ENCODE measurements at places on chromosomes 3 and 15.

GRCh38 chr3:128263118-128263517 is 109.8 kb downstream of the EEFSEC start:
- DNase-seq: no peak

GRCh38 chr15:64854041-64854440 is 12.3 kb downstream of the PLEKHO2 start:
- no peak for DNase-seq

GRCh38 chr3:181362378-181362777 is 349.3 kb upstream of the SOX2 start:
- no peak for DNase-seq

GRCh38 chr3:39593341-39593740 is 125.9 kb downstream of the MOBP start:
- no peak for DNase-seq

GRCh38 chr3:139671107-139671506 is 6.7 kb downstream of the NMNAT3 start:
- DNase-seq: no peak

DNA sequence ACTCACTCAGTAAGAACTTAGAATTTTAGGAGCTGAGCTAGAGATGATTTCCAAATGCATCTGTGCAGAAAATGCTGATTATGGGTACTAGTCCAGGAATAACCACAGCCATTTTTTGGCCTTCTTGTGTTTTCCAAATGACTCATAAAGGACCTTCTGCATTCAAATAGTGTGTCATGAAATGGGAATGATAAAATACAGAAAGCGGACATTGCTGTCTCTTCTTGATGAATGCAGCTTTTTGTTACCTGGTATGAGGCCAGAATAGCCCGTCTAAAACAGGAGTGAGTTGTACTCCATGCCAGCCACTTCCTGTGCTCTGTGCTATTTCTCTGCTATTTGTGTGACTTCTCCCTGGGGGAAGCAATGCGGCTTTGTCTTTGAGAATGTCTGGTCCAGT is 20.5 kb upstream of the FRMD5 start:
- no peak for DNase-seq

GRCh38 chr15:70625438-70625837 is 137.9 kb downstream of the UACA start:
- no peak for DNase-seq

DNA sequence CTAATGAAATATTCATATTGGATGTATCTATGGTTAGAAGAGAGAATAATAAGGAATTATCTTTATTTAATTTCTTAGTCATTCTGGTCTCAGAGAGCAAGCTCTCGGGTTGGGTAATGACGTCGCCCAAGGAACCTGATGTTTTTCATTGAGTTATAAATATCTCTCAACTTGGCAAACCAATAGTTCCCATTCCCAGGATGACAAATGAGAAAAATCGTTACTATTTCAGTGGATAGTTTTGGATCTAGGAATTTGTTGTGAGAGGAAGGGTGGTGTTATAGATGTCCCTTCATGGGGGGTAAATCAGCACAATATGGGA is 162.9 kb upstream of the NR2E3 start:
- DNase-seq: no peak

- DNase-seq: no peak
These were observed 130.0 kb downstream of the ASB7 start for GRCh38 chr15:100732211-100733055.

- no peak for DNase-seq
These were observed 96.4 kb downstream of the TPRA1 start for GRCh38 chr3:127493924-127494646.

- no peak for DNase-seq
These were observed 230.1 kb upstream of the THBS1 start for GRCh38 chr15:39350785-39351184.

Measured in NCI-H2227 treated with DMSO at 0.1 percent for 48 hours (cell line).